NCI-H1092 treated with DMSO at 0.1 percent for 48 hours (cell line): ENCODE measurements at places on chromosomes 5 and 9.

GRCh38 chr5:82418608-82418950, 140.4 kb upstream of the RPS23 start:
- no peak for DNase-seq

- no peak for DNase-seq
These were observed 173.0 kb upstream of the PDE4D start for GRCh38 chr5:60066502-60066901.

DNA sequence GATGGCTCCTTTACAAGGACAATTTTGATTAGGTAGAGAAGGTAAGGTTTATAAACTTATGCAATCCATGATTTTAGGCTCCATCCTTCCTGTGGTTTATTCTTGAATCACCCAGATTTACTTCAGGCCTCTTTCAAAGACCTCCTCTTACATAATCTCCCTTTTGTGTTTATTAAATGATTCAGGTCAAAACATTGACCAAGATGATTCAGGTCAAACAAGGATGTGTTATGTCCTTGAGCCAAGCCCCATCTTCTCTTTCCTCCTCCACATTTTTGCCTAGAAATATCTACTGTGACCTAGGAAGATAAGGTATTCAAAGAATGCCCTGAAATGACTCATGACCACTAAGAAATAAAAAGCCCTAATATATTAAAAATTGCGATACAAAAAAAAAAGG, 31.8 kb upstream of the TLR4 start:
- no peak for DNase-seq

DNA sequence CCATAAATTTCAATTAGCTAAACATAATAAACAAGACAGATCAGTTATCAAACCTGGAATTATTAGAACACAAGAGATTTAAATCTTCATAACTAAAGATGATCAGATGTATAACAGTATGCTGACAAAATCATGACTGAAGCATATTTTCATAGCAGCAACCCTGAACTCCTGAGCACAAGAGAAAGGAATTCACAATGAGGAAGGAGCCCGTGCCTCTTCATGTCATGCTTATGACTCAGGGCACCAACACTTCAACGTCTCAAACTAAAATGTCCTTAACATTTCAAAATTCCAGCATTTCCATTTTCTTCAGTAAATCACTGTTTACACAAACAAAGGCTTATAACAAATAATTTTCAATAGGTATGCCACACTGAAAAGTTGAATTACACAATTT, 6.7 kb downstream of the AP3B1 start:
- no peak for DNase-seq

DNA sequence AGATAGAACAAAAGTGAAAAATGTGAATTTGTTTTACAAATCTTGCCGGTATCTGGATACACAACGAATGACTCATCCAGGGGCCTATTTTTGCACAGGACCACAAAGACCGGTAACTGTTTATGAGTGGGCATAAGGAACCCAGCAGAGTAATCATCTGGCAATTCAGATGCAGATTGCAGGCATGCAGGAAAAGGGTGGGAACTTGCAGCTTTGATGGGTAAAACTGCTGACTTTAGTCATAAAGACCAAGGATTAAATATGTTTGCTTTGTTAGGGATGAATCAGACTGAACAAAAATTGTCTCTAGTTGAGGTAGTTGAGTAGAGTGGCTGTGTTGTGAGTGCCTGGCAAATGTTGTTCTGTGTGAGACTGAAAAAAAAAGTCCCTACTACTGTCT, 309.6 kb upstream of the CCNH start:
- DNase-seq, result no peak

- peak; percentile 0 for DNase-seq
These were observed 206.6 kb upstream of the HAPLN1 start for GRCh38 chr5:83927140-83927733.

GRCh38 chr9:72808446-72808768, 144.4 kb downstream of the ALDH1A1 start:
- DNase-seq, result no peak

- DNase-seq, result no peak
These were observed 18.2 kb upstream of the CACFD1 start for GRCh38 chr9:133441571-133441970.

DNA sequence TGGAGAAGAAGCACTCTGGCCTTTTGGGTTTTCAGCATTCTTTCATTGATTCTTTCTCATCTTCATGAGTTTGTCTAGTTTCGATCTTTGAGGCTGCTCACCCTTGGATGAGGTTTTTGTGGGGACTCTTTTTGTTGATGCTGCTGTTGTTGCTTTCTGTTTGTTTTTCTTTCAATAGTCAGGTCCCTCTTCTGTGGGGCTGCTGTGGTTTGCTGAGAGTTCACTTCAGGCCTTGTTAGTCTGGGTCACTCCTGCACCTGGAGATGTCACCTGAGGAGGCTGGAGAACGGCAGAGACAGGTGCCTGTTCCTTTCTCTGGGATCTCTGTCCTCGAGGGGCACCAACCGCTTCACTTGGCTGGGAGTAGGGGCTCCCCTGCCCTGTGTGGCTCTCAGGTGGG, 14.0 kb downstream of the RANBP17 start:
- no peak for DNase-seq

GRCh38 chr5:148000036-148000435, 63.7 kb upstream of the SPINK5 start:
- DNase-seq, result no peak

GRCh38 chr5:146947181-146947941, 68.8 kb upstream of the PPP2R2B start:
- peak; percentile 18 for DNase-seq

DNA sequence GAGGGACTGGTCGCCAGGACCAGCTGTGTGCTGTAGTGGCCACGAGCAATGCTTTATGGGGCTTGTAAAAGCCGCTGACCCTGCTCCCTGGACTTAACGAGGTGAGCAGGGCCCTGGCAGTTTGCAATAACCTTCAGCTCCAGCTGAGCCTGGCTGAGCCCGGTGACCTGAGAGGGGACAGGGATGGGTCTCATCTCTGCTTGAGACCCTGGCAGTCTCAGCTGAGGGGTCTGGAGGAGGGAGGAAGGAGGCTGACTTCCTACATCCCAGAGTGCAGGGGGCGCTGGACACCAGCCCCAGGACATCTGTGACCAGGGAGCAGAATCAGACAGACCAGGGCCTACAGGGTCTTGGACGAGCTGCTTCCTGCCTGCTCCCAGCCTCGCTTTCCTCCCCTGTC, 277.5 kb upstream of the MVB12B start:
- DNase-seq, result no peak

GRCh38 chr9:127148014-127148413, 25.6 kb upstream of the ANGPTL2 start:
- no peak for DNase-seq
